HFFc6 (cell line): ENCODE measurements at places on chromosomes 3 and 15. TPM values are rescaled to one million over a fixed set of nuclear protein-coding genes. Genes with fewer than 3 reads are reported as not detected.

FAN1 gene
- 13.3 to 15.3 TPM (median 14.8 TPM) in 3 replicates for total RNA-seq

C2CD4B gene
- total RNA-seq, result not detected in 3 replicates

SPINK8 gene
- not detected in 2 replicates for total RNA-seq

AADACL2 gene
- not detected in 3 replicates for total RNA-seq

DNA sequence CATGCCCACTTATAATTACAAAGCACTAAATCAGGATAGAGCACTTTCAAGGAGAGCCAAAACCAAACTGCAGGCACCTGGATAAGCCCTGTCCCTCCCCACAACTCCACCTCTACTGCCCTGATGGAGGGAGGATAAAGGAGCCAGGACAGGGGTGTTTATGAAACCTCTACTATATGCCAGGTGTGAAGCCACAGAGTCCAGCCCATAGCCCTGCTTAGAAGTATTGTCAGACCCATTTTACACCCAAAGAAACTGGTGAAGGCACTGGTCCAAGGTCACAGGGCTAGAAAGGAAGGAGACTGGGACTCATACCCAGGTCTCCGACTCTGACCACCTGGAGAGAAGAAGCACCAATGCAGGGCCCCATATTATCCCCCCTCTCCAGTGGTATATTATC, 48.7 kb downstream of the SH3BP5 start:
- H3K27me3 ChIP-seq, result no peaks in the 10 kb centered on the region; the same call in 1 of the 2 replicates
- H3K4me3 ChIP-seq, result no peak overlapping the region
- no peak for DNase-seq
- no peak overlapping the region for H3K27ac ChIP-seq
- peaks cover 38% of the 10 kb centered on the region for H3K4me1 ChIP-seq

DNA sequence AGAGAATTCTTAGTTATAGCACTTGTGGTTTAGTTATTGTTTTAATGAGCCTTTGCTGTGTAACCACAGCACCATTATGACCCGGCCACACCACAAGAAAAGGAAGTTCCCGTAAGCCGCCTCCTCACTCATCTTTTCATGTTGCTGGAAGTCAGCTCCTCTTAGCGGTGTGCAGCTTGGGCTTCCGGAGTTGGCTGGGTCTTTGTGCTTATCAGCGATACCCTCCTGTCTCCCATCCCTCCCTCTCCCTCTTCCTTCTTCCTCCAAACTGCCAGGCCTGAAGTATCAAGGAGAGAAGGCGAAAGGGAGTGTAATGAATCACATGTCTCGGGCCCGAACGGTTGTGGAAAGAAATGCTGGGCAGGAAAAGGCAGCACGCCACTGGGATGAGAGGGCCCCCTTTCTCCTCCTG, 353.5 kb downstream of the MCTP2 start:
- no peaks in the 10 kb centered on the region for H3K4me1 ChIP-seq
- H3K36me3 ChIP-seq, result no peaks in the 10 kb centered on the region; the same call in 1 of the 2 replicates
- DNase-seq, result no peak
- no peak overlapping the region for H3K27ac ChIP-seq
- no peak overlapping the region for H3K4me3 ChIP-seq
- peaks cover 1% of the 10 kb centered on the region for H3K27me3 ChIP-seq

DNA sequence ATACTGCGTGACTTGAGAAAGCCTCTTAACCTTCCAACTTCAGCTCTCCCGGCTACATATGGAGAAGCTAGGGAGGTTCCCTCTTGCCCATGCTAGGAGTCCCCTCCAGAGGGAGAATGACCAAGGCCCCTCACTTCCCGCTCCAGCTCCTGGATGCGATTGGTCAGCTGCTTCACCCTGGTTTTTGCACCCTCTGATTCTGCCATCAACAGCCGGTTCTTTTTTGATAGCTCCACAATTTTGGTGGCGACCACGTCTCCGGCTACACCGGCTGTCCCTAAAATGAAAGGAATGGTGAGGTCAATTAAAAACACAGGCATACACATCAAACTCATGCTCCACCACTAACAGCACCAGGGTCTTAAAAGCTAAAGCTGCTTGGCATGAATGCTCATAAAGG, 20.6 kb downstream of the CCDC13 start:
- H3K4me3 ChIP-seq, result no peak overlapping the region
- no peak overlapping the region for H3K27ac ChIP-seq
- peaks cover 18% of the 10 kb centered on the region for H3K27me3 ChIP-seq

TMCO5A gene
- total RNA-seq, result not detected in 3 replicates

GNAT1 gene
- total RNA-seq, result not detected in 2 replicates

DNA sequence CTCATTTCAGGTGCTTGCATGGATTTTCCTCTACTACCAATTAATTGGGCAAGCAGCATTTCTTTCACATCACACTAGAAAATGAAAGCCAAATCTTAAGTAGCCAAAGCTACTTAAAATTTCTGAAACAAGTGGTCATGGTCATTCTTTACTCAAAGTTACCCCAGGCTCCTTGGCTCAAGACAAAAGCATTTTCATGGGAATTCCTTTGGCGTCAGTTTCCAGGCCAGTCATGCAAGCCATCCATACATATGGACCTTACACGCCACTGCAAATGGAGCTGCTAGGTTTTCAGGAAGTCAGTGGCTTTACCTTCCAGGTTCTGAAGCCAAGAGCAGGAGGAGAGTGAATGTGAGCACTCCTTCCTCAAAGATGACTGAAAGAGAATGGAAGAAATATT, 83.7 kb upstream of the IL12A start:
- H3K27ac ChIP-seq, result peak overlapping the region; percentile 52
- peak overlapping the region; percentile 36 for H3K4me3 ChIP-seq
- H3K36me3 ChIP-seq, result peaks cover 17% of the 10 kb centered on the region
- peaks cover 65% of the 10 kb centered on the region for H3K4me1 ChIP-seq
- peak; percentile 36 for DNase-seq

CYP8B1 gene
- total RNA-seq, result not detected in 3 replicates

CCR2 gene
- not detected in 3 replicates for total RNA-seq

- H3K27me3 ChIP-seq, result no peaks in the 10 kb centered on the region; the same call in 1 of the 2 replicates
- H3K27ac ChIP-seq, result no peak overlapping the region
- H3K4me3 ChIP-seq, result no peak overlapping the region
- H3K36me3 ChIP-seq, result no peaks in the 10 kb centered on the region
- no peaks in the 10 kb centered on the region for H3K4me1 ChIP-seq
- no peak for DNase-seq
Measured at GRCh38 chr15:29319823-29320222, 50.2 kb upstream of the NSMCE3 start.

EPHB1 gene
- 1.0 to 2.2 TPM (median 1.1 TPM) in 3 replicates for total RNA-seq

CELSR3 gene
- 1.9 to 4.6 TPM (median 2.3 TPM) in 3 replicates for total RNA-seq

CRTAP gene
- total RNA-seq, result 299 to 301 TPM (median 301 TPM) in 3 replicates

DNA sequence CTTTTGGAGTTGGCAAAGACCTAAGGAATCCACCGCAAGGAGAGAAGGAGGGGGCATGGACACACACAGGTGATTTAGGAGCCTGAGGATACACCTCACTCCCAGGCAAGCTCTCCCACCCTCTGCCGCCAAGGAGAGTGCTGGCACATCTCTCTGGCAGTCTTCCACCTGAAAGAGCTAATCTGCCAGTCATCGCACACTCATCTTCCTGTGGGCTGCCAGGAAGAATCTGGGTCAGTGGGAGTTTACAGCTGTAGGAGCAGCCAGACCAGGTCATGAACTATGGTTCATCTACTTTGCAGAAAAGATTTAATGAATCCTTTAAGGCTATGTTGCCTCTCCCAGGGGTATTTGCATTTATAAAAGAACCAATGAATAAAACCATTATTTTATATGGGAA, 170.6 kb upstream of the TSC22D2 start:
- peak; percentile 68 for DNase-seq
- 0 out of 2 replicates have a peak overlapping the region, but pooled peaks have one; percentile 47 for H3K4me3 ChIP-seq
- peak overlapping the region; percentile 78 for H3K27ac ChIP-seq
- no peaks in the 10 kb centered on the region; the same call in 1 of the 2 replicates for H3K27me3 ChIP-seq
